ENCODE measurements at places on chromosomes 1 and 21. TPM values are rescaled to one million over a fixed set of nuclear protein-coding genes. Genes with fewer than 3 reads are reported as not detected.

PLA2G2F gene
- total RNA-seq: not detected

AGO4 gene
- total RNA-seq: 13.6 TPM

DNA sequence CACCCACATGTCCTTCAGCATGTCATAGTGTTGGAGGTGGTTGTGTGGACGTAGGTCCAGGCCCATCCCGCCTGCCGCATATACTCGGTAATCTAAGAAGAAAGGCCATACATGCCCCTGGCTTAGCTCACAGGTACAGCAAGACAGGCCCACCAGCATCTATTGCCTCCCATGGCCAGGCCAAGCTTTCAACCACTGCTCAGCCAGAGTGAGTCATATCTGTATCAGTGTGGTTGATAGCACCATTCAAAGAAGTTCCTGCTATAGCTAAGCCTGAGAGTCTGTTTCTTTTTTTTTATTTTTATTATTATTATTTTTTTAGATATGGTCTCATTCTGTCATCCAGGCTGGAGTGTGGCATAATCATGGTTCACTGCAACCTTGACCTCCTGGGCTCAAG, 17.0 kb downstream of the KLHDC8A start:
- H3K36me3 ChIP-seq: no peaks in the 10 kb centered on the region
- H3K4me1 ChIP-seq: peaks cover 15% of the 10 kb centered on the region
- H3K4me3 ChIP-seq: no peak overlapping the region

DNA sequence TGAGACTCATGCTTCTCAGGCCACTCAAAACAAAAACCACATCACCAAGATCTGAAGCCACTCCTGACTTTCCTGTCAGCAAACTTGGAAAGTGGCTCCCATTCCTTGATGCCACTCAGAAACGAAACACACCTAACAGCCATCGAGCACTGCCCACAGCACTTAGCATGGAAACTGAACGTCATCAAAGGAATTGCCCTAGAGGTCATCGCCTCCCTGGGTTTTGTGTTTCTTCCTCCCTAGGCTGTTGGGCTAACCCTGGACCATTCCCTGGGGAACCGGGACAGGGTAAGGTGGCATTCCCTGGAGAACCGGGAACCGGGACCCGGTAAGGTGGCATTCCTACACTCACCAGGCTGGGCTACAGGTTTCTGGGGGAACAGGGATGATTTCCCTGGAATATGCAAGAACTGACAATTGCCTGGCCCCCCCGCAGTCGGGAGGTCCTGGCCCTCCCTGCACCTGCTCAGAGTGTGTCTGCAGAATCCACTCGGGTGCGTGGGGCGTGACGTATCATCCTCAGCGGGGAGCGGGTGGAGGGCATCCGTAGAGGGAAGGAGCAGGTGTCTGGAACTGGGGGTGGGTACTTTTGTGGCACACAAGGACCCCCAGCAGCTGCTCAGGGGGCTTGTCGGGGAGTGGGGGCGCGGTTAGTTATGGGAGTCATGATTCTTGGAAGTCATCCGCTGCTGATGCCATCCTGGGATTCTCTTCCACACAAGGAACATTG, 30.3 kb downstream of the SLC45A1 start:
- no peak for DNase-seq
- peaks cover 5% of the 10 kb centered on the region for H3K4me1 ChIP-seq
- H3K4me3 ChIP-seq: no peak overlapping the region
- no peak overlapping the region for H3K27ac ChIP-seq

DNA sequence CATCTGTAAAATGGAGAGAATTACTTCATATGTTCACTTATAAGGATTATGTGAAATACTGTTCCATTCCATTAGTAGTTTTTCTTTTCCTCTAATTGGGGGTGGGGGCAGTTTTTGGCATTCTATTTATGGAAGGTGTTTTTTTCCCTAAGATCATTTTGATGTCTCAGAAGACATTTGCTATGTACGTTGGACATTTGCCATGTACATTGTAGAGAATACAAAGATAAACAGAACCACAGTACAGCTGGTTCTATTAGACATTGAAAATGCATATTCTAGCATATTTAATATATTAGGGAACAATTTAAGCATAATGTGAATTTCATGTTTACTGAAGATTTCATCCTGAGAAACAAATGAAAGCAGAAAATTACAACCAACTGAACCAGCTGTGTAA, 98.5 kb downstream of the PTBP2 start:
- no peak overlapping the region for H3K27ac ChIP-seq
- no peak overlapping the region for H3K4me3 ChIP-seq
- DNase-seq: no peak
- no peaks in the 10 kb centered on the region for H3K27me3 ChIP-seq

- no peak for DNase-seq
- H3K27ac ChIP-seq: no peak overlapping the region
- H3K4me3 ChIP-seq: no peak overlapping the region
- H3K4me1 ChIP-seq: no peaks in the 10 kb centered on the region
Measured at GRCh38 chr21:45011911-45012661, 62.3 kb upstream of the ADARB1 start.

Data from activated T-cell treated with anti-CD3 and anti-CD28 coated beads, Interleukin-2, amount 50 U/mL, for 72 hours (primary cell).